ENCODE measurements at places on chromosomes 3 and 15.

DNA sequence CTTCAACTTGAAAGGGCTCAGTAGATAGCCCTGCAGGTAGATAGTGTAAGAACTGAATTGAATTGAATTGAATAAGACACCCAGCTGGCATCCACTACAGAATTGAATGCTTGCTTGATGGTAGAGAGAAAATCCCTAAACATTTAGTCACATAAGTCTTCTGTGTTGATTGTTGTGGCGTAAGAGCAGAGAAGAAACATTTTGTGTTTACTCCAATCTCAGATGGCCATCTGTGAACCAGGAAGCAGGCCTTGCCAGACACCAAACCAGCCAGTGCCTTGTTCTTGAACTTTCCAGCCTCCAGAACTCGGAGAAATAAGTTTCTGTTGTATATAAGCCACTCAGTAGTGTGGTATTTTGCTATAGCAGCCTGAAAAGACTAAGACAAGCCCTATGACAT is 43.6 kb downstream of the SST start:
- DNase-seq, result no peak

GRCh38 chr3:33425453-33425852 is 14.8 kb downstream of the UBP1 start:
- no peak for DNase-seq

DNA sequence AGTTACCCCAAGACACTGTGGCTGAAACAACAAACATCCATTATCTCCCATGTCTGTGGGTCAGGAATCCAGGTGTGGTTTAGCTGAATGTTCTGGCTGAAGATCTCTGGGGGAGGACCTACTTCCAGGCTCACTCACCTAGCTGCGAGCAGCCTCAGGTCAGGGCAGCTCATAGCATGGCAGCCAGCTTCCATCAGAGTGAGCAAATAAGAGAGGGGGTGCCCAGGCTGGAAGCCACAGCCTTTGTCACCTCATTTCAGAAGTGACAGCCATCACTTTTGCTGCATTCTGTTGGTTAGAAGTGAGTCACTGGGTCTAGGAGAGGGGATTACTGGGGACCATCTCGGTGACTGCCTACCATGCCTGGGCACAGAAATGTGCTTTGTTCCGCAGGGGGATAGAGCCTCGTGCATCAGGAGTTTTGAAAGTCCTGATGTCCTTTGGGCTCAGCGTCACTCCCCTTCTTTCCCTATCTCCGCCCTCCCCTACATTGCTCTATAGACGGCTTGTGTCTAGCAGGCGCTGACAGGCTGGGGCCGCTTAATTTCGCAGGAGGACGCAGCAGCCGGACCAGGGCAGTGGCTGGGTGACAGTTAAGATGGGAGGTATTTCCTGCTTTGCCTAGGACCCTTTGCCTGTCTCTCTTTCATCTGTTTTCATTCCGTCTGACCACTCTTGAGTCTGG is 25.4 kb downstream of the TGM4 start:
- DNase-seq, result no peak

- no peak for DNase-seq
Observed at GRCh38 chr3:141795276-141795675, 32.1 kb downstream of the GRK7 start.

DNA sequence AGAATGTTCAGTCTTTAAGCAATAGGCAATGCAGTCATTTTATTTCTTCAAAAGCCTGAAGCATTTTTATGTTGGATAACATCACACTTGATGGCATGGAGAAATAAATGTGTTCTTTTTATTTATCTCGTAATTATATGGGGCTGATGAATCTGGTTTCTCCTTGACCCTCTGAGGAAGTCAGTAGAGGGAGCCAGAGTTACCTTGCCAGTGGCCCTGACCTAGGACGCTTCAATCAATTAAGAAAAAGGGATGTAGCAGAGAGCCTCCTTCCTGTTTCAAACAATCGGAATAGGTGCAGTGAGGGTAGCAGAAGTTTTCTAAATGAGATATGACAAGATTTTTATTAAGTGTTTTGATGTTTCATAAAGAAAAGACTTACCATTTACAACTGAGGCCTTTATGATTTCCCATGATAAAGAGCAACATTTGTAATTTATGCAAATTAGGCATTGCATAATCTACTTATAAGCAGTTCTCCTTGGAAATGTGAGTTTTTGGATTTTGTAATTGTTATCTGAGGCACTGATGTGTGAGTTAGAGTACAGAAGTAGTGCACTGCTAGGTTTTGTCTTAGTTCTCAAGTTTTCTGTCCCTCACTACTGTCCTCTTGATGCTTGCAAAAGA is 129.1 kb downstream of the RAP2B start:
- DNase-seq, result no peak

- DNase-seq, result no peak
Observed at GRCh38 chr3:127565711-127566110, 24.8 kb downstream of the TPRA1 start.

- DNase-seq, result no peak
Observed at GRCh38 chr3:43838877-43839276, 148.1 kb downstream of the ABHD5 start.

DNA sequence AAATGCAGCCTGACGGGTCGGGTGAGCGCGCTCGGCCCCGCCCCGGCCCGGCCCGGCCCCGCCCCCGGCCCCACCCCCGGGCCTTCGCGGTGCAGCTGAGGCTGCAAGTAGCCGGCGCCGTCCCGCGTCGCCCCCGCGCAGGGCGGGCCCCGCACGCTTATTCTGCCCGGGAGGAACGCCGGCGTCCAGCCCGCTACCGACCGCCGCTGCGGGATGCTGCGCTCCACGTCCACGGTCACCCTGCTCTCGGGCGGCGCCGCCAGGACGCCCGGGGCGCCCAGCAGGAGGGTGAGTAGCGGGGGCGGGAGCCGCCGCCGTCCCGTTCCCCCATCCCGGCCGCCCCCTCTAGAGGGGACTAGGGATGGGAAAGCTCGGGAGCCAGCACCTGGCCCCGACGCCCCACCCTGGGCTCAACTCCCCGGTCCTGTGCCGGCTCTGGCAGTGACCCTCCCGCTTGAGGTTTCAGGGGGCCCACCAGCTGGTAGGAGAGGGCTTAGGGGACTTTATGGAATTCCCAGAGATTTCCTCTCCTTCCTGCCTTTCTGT is at the start of gene MYZAP:
MYZAP (plus strand) TSS at position 83 of the 546 bp plus-strand sequence; CDS start at position 214, 131 bp downstream.
- DNase-seq, result no peak

DNA sequence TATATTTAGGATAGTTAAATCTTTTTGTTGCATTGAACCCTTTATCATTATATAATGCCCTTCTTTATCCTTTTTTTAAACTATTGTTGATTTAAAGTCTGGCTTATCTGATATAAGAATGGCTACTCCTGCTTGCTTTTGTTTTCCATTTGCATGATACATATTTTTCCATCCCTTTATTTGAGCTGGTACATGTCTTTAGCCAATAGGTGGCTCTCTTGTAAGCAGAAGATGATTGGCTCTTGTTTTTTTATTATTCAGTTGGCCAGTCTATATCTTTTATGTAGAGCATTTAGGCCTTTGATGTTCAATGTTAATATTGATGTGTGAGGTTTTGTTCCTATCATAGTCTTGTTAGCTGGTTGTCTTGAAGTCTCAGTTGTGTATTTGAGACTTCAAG is 99.5 kb upstream of the MCTP2 start:
- no peak for DNase-seq

- DNase-seq, result no peak
Observed at GRCh38 chr3:149964291-149964690, 6.4 kb downstream of the PFN2 start.

DNA sequence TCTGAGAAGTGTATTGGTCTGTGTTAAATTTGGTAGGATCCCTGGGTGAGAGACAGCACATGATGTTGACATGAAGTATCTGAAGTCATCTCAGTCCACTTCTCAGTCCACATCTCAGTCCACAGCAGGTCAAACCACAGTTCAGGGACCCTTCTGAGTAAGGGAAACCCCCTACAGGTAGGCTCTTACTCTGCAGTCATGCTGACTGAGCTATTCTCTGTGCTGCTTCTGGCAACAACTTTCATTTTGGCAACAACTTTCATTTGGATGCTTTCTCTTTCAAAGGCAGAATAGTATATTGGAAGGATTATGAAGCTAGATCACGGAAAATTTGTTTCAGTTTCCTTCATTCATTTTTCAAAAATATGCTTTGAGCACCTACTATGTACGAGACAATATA is 178.2 kb upstream of the GOLIM4 start:
- DNase-seq, result no peak

DNA sequence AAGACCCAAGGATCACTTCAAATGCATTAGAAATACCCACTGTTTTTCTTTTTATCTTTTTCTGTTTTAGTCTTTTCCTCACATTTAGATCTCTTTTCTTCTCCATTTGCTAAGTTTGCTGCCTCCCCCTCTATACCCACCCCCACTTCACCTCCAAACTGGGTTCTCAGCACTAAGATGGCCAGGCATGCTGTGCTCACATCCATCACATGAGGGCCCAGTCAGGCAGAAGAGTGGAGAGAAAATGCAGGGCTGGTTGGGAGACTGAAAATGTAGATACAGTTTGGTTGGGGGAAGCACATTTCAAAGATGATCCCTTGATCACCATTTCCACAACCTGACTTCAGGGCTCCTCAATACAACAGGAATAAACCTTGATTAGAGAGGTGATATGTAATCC is 8.7 kb downstream of the GAP43 start:
- DNase-seq, result no peak

GRCh38 chr3:10357095-10357494 is 36.2 kb upstream of the SEC13 start:
- DNase-seq, result no peak

- DNase-seq, result no peak
Observed at GRCh38 chr15:89127054-89127702, 38.9 kb downstream of the ABHD2 start.

GRCh38 chr15:59236394-59236793 is 29.8 kb downstream of the LDHAL6B start:
- no peak for DNase-seq

GRCh38 chr3:134460965-134461364 is 24.8 kb downstream of the ANAPC13 start:
- no peak for DNase-seq

- no peak for DNase-seq
Observed at GRCh38 chr3:181761906-181762305, 50.2 kb downstream of the SOX2 start.

GRCh38 chr3:197339841-197340520 is 41.6 kb upstream of the DLG1 start:
- no peak for DNase-seq

- DNase-seq, result no peak
Observed at GRCh38 chr3:43243590-43244587, 42.5 kb upstream of the SNRK start.

DNA sequence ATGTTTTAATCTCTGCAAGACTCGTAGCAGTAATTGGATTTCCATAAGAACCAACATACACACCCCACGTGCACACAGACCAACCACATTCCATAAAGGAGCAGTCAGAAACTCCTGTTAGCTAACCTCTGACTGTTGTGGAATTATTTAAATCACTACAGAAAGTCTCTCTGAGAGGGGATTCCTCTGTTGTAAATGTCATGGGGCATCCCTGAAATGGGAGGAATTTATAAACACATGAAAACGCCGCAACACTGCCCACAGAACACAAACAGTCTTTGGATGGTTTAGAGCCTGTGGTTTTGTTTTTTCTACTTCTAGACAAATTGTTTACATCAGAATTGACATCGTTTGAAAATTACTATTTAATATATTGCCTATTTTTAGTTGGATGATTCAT is 740.1 kb upstream of the GRM7 start:
- no peak for DNase-seq

DNA sequence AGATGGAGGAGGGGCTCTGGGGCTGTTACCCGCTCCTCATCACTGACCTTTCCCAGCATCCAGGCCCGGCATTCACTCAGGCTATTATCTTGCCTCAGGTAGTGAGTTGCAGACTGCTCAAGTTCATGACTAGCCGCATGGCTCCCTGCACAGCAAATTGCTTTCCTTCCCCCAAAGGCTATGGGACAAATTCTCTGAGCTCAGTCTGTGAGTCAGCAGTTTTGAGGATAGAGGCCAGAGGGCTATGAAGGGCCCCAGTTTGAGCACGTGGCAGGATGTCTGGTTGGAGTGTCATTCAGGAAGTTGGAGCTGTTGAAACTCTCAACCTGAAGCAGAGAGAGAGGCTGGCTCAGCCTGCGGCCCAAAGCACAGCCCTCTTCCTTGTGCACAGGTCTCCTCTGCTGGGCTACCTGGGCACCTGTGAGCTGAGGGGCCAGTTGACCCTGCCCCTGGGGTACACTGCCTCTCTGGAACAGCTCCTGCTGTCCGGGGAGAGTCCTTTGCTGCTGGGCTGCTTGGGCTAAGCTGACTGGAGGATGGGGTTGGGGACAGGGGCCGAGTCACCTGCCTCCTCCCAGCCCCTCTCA is 7.9 kb downstream of the FAH start:
- no peak for DNase-seq

Measured in activated CD8-positive, alpha-beta memory T cell treated with anti-CD3 and anti-CD28 coated beads for 4 hours (primary cell).